LHCN-M2 (cell line): ENCODE measurements at places on chromosomes 5 and 9.
A peak's percentile ranks its signal among the peaks of the same experiment; 100 is the strongest.

DNA sequence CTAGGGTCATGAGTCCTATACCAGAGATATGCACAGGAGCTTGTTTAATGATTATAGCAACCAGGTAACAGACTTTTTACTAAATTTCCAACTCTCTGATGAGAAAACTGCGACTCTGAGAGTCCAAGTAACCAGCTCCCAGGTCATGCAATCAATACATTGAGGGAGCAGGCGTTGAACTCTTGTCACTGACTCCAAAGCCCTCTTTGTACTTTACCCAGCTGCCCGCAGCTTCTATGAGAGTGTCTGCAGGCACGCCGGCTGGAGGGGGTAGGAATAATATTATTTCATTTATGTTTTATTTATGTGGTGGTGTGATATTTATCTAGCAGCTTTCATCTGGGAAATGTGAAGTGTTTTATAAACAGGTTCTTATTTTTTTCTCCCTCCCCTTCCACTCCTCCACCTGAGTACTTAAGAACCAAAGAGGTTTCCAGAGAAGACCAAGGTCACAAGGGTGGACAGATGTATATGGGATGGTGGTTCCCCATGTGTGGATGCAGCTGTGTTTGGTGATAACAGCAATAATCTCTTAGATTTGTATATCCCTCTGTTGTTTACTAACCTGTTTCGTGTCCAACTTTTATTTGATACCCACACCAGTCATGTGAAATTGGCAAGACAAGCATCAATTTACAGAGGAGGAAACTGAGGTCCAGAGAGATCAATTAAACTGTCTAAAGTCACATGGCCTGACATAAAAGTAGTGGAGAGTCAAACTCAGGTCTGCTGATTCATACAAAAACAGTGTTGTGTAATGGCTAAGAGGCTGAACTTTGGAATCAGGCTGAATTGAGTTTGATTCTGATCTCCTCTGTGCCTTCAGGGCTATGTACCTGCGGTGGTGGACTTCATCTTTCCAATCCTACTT, 140.2 kb upstream of the TRIM32 start:
- DNase-seq = no peak

DNA sequence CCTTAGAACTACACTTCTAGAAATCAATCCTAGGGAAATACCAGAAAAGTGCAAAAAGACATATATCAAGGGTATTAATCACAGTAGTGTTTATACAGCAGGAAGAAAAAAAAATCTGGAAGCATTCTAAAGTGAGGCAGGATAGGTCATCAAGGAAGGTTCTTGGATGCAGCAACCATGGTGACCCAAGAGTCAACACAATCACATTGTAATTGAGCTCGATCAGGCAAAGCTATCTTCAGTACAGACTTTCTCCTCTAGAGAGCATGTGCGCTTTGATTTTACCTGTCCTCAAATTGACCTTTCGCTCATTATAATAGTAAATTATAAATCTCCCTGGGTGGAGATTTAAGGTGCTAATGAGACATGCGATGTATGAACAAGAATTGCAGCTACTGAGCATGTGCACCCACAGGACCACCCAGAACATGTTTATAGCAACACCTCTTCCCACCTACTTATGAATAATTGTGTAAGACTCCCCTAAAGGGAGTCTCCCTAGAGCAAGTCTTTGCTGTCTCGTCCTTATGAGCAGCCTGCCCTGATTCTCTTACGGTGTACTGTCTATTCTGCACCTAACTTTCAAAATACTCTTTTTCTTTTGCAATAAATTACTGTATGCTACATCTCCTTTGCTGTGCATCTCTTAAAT, 297.7 kb downstream of the ATPSCKMT start:
- DNase-seq = no peak

DNA sequence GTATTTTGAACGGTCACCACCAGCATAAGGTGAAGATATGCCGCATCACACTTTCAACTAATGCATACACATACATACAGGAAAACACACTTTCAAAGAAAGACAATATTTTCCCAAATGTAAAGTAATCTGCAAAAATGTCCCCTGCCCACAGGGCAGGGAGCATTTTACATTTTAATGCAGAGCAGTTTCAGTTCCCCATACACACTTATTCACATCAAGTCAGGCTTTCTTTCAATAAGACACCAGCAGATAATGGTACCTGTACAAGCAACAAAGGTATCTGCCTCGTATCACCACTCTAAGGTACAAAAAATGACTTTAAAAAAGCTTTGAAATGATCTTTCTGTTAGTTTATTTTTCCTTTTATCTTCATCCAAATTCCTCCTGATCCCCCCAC, 247.1 kb upstream of the CCNG1 start:
- no peak for DNase-seq

- DNase-seq = no peak
Measured at GRCh38 chr5:34722183-34722582, 66.1 kb downstream of the RAI14 start.

DNA sequence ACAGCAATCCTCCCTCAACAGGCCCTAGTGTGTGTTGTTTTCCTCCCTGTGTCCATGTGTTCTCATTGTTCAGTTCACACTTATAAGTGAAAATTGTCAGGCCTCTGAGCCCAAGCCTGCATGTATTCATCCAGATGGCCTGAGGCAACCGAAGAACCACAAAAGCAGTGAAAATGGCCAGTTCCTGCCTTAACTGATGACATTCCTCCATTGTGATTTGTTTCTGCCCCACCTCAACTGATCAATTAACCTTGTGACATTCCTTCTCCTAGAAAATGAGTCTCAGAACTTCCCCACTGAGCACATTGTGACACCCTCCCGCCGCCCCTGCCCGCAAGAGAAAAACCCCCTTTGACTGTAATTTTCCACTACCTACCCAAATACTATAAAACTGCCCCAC, 17.4 kb upstream of the TRPC7 start:
- DNase-seq = no peak

GRCh38 chr5:948472-949274, 56.0 kb downstream of the TRIP13 start:
- no peak for DNase-seq

GRCh38 chr5:170511551-170512258, 7.9 kb downstream of the KCNIP1 start:
- DNase-seq = no peak

DNA sequence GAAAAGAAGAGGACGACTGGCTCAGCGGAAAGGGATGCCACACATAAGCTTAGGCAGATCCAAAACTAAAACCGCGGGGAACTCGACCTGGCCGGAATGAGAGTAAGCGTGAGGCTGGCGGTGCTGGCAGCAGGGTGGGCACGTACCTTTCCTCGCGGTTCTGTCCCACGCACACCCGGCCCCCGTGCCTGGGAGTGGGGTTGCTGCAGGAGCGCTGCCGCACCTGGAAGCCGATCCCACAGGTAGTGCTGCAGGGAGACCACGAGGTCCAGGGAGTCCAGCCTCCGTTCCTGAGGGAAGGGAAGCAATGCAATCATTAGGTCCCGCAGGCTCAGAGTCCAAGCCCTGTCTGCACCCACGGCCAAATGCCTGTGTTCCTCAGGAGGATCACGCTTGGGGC, 427.0 kb downstream of the SEMA5A start:
- DNase-seq = no peak

- peak; percentile 59 for DNase-seq
Measured at GRCh38 chr9:80285326-80285725, 713.6 kb downstream of the TLE4 start.

DNA sequence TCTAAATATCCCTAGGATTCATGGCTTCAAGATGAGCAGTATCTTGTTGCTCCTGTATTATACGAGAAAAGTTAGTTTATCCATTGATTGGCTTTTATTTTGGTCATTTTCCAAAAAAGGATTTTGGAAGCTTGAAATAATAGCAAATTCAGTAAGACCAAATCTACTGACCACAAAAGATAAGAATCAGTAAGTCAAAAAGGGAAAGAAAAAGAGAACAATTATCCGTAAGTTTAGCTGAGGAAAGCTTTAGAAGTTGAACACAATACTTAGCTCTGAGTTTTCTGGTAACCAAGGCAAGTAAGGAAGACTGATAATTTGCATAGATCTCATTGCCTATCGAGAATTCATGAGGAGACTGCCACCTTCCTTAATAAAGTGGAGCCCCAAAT, 9.1 kb downstream of the TGFBR1 start:
- DNase-seq = no peak

GRCh38 chr5:105134328-105134727, 1571.7 kb upstream of the NUDT12 start:
- no peak for DNase-seq

- DNase-seq = no peak
Measured at GRCh38 chr5:62144401-62145022, 161.5 kb upstream of the KIF2A start.

- DNase-seq = no peak
Measured at GRCh38 chr5:78354066-78354670, 6.2 kb upstream of the SCAMP1 start.

- no peak for DNase-seq
Measured at GRCh38 chr5:172166030-172166826, 21.8 kb downstream of the STK10 start.

DNA sequence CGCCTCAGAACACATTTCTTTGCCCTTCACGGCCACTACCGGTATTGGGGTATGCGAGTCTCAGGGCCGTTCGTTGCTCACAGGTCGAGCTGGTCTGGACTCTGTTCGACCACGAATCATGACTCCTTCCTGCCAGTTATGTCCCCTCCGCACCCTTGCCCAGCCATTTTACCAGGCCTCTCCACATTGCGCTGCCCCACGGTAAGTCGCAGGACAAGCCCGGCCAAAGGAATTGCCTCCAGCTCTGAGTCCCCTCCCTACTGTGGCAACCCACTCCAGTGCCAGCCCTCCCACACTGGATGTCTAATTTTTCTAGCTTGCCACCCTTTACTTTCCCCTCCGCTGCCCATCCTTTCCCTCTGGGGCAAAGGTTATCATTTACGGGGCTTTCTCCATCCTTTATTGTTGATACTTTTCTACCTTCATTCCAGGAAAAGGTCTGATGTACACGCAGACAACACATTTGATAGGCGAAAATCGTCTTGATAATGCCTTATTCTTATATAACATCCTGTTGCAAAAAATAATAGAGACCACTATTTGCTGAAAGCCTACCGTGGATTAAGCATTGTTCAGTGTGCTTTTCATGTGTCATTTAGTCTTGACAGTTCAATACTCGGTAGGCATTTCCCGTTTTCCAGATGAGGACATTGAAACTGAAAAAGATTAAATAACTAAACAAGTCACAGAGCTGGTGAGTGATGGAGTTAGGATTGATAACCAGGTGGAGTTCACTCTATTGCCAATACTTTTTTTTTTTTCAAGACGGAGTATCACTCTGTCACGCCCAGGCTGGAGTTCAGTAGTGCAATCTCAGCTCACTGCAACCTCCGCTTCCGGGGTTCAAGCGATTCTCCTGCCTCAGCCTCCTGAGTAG, 958 bp upstream of the HSPA5 start:
- DNase-seq = no peak

GRCh38 chr5:92064993-92065392, 681.9 kb upstream of the ARRDC3 start:
- no peak for DNase-seq

- DNase-seq = no peak
Measured at GRCh38 chr5:114319821-114320220, 42.0 kb upstream of the KCNN2 start.

DNA sequence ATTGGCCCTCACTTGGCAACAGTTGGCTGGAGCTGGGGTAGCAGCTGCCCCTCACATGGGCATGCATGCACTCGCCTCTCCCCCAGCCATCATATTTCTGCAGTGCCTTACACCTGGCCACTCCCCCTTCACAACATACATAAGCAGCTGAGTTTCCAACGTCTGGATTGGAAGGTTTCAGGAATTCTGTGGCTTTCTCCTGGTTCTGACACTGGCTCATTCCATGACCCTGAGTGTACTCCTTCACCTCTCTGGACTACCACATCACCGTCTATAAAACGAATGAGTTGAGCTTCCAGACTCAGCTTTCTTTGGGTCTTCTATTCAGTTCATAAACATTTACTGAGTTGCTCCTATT, 84.3 kb downstream of the GALNT10 start:
- peak; percentile 36 for DNase-seq

- DNase-seq = no peak
Measured at GRCh38 chr5:107653685-107654084, 17.1 kb downstream of the EFNA5 start.

DNA sequence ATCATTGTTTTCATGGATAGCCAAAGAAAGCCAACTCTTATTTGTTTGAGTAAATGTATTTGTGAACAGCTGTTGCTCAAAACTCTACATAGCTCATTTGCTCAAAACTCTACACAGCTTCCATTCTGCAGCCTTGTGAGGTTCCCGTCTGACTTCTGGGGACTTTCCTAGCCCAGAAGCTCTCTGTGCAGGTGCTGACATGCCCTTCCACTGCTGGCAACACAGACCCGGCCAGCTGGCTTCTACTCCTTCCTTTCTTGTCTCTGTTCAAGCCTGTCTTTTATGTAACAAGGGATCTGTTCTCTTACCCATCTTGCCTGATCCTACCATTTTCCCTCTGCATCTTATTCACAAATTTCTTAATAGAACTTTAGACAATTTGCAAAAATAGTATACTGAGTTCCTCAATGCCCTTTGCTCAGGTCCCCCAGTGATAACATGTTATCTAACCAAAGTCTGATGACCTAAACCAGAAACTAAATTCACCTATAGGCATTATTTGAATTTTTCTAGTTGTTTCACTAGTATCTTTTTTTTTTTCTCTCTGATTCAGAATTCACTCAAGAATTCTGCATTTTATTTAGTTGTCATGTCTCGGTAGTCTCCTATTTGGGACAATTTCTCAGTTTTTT, 556.5 kb upstream of the SEMA6A start:
- DNase-seq = no peak
